ENCODE measurements at places on chromosomes 7 and 10.

DNA sequence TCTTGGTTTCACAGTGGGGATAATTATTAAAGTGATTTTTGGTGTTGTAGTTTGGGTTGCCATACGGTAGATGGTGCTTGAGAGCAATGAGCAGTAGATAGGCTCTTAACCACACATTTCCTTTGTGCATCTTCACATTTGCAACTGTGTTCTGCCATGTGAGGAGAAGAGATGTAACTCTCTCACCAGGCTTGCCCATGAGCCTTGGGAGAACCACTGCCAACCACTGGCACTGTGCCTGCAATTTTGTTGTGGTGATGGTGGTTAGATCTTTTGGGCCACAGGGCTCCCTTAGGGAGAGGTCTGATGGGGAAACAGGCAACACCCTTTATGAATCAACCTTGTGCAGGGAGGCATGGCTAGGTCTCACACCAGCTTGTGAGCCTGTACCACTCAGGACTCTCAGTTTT, 204.3 kb downstream of the CCDC7 start:
- DNase-seq = no peak

- DNase-seq = no peak
Measured at GRCh38 chr10:27474741-27475140, 29.4 kb upstream of the RAB18 start.

DNA sequence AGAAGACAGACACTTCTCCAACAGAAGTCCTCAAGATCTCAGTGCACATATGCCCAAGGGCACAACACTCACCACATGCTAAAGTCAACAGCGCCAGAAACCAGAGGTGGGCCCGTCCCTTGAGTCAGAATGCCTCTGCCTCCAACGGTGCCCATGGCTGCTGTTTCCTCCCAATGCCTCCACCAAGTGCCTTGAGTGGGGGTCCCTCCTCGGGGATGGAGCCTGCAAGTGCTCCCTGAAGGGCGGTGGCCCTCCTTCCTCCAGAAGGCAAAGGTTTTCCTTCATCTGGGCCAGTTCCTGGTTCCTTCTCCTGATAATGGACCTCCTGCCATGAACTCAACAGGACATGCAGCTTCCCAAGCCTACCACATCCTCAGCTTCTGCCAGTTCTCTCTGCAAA, 58.5 kb downstream of the TNS3 start:
- no peak for DNase-seq

DNA sequence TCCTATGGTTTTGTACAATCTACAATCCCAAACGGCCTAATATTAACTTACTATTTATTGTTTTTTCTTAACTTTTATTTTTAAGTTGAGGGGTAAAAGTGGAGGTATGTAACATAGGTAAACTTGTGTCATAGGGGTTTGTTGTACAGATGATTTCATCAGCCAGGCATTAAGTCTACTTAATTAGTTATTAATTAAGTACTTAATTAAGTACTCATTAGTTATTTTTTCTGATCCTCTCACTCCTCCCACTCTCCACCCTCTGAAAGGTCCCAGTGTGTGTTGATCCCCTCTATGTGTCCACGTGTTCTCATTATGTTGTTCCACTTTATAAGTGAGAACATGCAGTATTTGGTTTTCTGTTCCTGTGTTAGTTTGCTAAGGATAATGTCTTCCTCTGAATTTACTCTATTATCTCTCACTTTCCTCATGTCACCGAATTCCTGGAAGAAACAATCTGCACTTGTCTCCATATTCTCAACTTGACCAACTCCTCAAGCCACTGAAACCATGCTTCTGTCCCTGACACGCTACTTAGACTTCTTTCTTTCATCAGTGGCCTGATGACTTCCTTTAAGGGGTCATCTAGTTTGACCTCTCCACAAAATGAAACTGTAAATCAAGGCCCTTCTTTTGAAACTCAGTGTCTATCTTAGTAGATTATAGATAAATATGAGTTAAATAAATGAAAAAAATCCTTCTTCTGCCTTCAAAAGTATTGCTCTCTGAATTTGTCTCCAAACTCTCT, 9.1 kb downstream of the CACNA2D1 start:
- no peak for DNase-seq

DNA sequence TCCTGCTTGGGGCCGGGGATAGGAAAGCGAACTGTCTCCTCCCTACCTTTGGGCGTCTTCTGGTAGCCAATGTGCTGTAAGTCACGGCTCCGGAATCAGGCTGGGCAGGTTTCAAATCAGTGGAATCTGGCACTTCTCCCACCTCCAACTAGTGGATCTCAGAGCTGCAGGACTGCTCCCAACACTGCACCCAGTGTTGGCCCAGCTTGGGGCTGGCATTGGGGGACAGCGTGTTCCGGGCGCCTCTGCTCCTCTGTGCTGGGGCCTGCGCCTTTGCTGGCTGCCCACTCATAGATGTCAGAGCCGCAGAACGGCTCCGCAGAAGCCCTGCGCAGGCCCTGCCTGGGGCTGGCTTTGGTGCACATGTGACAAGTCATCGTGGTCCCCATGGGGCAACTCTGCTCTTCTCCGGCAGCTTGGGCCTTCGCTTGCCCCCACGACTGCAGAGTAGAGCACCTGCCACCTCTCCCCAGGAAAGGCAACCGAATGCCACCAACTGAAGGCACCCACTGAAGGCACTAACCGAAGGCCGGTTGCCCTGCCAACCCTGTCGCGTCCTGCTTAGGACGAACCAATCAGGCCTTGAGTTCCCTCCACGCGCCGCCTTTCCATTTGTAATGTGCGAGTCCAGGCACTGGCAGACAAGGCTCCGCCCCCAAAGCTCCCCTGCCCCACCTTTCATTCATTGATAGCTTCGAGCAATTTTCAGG, 85.5 kb upstream of the ABI1 start:
- no peak for DNase-seq

- DNase-seq = no peak
Measured at GRCh38 chr10:62380016-62380415, 5.8 kb downstream of the ZNF365 start.

- no peak for DNase-seq
Measured at GRCh38 chr7:27933671-27934565, 194.0 kb downstream of the TAX1BP1 start.

- DNase-seq = no peak
Measured at GRCh38 chr10:117272195-117273076, 31.5 kb downstream of the SLC18A2 start.

- DNase-seq = no peak
Measured at GRCh38 chr7:155804431-155804831, 7.8 kb downstream of the SHH start.

DNA sequence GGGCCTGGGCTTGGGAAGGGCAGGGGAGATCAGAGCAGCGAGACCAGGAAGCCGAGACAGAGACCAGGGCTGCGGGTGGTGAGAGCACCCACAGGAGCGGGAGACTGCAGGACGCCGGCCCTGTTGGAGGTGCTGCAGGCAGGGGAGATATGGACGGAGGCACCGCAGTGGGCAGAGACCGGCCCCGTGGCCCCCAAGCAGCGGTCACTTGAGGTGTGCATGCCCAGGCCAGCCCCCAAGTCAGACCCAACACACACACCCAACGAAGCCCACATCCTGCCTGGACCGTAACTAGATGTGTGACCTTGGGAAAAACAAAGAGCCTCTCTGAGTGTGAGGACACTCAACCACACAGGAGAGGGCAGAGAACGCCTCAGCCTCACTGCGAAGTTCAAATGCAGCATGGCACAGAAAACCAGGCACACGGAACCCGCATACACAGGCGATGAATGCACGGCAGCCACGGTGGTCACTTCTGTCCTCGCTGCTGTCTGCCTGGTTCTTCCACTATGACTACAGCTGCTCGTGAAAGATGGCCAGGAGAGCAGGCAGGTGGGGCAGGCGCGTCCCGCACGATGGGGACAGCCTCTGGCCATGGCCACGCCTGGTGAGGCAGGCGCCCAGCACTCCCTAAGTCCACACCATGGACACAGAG, 214.7 kb downstream of the MAD1L1 start:
- DNase-seq = no peak

DNA sequence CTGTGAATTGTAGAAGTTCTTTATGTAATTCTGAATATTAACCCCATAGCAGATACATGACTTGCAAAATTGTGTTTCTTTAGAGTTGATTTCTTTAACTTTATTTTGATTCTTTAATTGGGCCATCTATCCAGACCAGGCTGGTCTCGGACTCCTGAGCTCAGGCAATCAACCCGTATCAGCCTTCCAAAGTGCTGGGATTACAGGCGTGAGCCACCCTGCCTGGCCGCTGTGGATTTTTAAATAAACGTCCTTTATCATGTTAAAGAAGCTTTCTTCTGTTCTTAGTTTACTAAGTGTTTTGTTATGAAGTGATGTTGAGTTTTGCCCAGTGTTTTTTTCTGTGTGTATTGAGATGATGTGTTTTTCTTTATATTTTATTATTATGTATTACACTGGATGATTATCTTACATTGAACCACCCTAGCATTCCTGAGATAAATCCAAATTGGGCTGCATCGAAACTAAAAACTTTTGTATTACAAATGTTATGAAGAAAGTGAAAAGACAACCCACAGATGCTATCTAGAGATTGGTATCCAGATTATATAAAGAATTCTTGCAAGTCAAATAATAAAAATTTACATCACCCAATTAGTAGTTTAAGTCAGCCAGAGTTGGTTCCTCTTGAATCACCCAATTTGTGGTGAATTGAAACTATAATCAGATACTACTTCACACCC, 118.1 kb downstream of the TPST1 start:
- no peak for DNase-seq

GRCh38 chr10:73117976-73118743, 7.9 kb downstream of the NUDT13 start:
- no peak for DNase-seq

GRCh38 chr7:128869944-128870285, 7.3 kb downstream of the ATP6V1F start:
- no peak for DNase-seq

DNA sequence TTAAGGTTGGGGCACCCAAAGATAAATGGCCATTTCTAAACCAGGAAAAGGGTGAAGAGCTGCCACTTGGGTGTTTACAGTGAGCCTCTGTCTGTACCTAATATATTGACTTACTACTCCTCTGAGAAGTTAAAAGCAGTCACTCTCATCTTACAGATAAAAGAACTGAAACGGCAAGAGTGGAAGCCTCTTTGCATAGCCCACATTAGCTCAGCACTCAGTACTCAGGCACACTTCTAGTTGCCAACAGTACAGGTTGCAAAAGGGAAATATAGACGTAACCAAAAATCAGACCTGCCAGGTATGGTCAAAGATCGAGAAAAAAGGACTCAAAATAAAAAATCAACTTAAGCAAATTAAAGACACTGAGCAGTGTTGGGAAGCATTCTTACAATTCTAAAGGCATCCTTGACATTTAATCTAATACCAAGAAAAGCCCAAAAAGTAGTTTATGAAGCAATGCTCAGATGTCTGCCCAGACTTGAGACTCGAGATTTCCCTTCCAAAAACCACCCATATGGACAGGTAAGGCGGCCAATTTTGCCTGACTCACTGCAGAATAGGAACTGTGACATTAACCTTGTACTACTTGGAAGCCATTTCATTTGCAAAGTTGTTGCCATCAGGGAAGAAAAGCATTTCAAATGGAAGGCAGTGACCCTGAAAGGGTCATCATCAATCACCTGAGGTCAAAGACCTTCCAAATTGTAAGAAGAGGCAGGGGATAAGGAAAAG, 139.3 kb downstream of the SLC25A13 start:
- no peak for DNase-seq

All from activated T-cell treated with anti-CD3 and anti-CD28 coated beads, Interleukin-2, amount 50 U/mL, for 1 hour (primary cell).